ENCODE measurements at places on chromosomes 1 and 21.
A peak's percentile ranks its signal among the peaks of the same experiment; 100 is the strongest.

DNA sequence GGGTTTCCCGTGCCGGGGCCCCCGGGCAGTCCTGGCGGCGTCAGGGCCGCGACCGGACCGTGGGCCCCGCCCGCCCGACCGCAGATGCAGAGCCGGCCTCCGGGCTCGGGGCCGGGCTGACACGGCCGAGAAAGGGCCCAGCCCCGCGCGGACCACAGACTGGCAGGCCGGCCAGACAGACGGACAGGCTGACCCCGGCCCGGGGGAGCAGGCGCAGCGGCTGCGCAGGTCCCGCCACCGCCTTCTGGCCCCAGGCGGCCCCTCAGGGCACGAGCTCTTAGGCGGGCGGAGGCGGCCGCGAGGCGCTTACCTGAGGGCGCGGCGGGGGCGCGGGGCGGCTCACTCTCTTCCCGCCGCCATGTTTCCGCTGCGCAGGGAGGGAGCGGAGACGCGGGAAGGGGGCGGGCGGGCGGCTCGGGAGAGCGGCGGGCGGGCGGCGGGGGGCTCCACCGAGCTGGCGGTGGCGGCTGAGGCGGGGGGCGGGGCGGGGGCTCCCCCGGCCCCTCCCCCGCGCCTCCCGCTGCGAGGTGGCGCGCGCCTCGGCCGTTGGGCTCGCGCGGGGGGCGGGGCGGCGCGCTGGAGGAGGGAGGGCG lies at the start of gene SCMH1:
Gene SCMH1 (minus strand): TSS at position 558 of the 593 bp plus-strand sequence. CDS start 56,173 bp downstream, outside the sequence.
- DNase-seq, result peak; percentile 20

GRCh38 chr1:33143698-33144097 lies 38.1 kb downstream of the TRIM62 start:
- no peak for DNase-seq

DNA sequence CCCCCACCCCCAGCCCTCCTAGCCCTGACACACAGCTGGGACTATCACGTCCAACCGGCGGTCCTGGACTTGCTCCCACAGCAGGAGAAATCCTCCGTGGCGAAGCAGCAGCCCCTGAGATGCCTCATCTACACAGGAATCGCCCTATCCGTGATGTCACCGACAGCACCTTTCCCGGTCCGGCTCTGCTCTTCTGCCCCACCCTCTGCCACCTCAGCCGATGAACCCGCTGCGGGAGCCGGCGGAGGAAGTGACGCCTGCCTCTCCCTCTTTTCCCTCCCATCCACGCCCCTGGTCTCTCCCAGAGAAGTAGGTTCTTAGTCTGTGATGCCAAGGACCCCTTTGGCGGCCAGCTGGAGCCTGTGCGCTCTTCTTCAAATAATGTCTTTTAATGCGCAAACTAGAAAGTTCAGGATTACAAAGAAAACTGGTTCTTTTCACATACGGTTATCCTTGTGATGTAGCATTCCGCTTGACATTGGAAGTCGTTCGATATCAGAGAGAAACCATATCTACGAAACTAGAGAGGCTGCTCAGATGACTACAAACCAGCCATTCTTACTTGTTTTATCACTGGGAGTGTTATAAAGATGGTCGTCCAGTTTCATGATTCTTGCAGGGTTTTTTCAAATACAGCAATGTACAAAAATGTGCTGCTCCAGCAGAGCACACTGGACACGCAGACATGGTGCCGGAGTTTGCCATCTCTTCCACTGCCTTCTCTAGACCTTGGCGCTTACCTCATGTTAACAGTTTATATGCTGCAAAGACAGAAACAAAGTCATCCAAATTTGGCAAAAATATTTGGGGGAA lies 120.3 kb downstream of the PPIAL4G start:
- DNase-seq, result no peak

GRCh38 chr1:1440262-1441001 lies 4.9 kb downstream of the VWA1 start:
- no peak for DNase-seq

DNA sequence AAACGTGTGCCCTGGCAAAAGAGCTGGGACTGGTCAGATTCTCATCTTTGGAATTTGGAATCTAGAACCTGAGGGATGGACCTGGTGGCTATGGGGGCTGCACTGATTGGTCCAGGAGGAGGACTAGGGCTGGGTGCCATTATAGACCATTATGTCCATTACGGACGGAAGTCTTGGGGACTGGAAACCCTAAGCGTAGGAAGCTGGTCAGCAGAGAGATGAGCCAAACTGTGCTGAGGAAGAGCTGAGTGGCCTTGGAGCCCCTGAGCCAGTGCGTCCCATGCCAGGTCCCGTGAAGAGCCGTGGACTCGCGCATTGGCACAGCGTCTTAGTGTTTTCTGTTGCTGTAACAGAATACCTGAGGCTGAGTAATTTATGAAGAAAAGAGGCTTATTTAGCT lies 10.0 kb downstream of the MRAP start:
- DNase-seq, result no peak

DNA sequence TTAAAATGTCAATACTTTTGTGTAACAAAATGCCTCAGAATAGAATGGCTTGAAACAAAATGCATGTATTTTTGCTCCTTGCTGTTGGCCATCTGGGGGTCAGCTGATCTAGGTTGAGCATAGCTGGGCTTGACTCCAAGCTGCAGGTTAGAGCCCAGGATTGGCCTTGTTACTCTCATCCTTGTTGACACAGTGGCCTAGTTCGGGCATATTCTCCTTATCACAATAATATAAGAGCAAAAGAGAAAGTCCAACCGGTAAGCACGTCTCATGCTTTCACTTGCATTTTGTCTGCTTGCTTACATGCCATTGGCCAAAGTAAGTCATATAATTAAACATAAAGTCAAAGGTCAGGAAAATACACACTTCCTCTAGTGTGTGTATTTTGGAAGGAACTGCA lies 456.2 kb downstream of the KCNT2 start:
- DNase-seq, result no peak

DNA sequence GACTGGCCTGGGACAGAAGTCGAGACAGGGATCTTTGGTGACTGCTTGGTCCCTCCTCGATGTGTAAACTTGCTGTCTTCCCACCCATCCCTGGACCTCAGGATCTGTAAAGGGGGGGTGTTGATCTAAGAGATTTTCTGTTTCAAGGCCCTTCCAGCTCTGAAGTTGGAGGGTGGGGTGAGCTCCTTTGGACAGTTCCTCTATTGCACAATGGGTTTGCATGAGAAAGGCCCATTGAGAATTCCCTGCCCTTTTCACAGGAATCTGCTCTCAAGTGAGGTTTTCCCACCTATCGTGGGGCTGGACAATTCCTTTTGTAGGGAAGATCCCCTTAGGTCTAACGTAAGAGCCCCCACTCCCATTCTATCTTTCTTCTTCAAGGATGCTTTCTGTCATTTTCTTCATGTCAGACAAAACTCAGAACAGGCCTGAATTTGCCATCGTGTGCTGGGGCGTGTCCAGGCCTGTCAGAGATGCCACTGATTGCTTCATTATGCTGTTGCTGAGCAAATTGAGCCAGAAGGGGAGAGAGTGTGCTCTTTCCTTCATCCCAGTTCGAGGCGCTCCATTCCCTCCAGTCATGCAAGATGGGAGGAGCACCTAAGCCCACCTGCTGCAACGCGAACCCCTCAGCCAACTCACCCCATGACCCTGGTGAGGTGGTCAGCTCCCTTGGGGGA lies 149.9 kb upstream of the IGSF21 start:
- DNase-seq, result no peak

GRCh38 chr21:34807881-34808568 lies 139.2 kb downstream of the CLIC6 start:
- no peak for DNase-seq

GRCh38 chr1:1111516-1112236 lies 4.2 kb downstream of the C1orf159 start:
- no peak for DNase-seq

- DNase-seq, result no peak
Observed at GRCh38 chr21:32463367-32463766, 50.9 kb downstream of the EVA1C start.

DNA sequence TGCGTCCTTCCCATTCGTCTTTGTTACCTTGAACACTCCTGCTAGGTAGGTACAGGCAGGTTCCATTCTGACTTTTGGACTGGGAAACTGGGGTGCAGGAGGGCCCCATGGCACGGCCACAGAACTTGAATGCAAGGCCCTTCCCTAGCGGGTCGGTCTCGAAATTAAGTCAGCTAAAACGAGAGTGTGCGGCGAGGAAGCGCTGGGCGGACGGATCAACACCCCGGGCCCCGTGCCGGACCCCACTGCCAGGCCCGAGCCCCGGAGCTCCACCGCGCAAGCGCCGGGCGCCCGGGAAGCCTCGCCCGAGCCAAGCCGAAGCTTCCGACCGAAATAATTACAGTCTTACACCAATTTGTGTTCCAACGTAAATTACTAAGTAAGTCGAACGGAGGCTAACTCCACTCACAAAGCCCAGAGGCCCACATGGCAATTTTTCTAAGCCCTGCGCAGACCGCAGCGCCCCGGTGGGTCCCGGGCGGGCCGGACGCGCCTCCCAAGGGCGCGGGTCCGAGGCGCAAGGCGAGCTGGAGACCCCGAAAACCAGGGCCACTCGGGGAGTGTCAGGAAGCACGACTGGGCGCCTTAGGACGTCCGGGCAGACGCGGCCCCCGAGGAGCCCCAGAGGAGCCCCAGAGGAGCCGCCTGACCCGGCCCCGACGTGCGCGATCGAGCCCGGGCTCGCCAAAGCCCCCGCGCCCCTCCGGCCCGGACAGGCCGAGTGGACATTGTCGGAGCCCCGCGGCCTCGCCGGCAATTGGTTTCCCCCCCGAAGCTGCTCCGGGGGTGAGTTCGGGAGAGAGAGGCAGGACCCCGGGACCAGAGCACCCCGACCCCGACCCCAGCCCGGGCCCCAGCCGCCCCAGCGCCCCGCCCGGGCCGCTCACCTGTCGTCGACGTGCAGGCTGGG lies 624 bp downstream of the RIPK4 start:
- no peak for DNase-seq

- DNase-seq, result no peak
Observed at GRCh38 chr1:205751036-205751651, 1.2 kb upstream of the NUCKS1 start.

DNA sequence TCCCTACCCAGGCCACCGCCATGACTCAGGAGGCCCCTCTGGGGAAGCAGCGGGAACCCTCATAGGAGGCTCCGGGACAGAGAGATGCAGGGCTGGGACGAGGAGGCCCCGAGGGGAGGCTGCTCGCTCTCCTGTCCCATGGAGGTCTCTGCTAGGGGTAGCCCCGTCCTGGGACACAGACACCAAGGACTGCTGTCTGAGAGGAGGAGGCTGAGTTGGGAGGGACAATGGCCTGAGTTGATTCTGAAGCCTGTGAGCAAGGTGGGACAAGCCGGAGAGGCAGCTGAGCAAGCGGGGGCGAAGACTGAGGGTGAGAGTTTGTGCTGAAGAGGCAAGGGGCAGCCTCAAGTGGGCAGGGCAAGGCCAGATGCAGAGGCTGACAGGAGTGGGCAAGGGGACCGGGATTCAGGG lies 17.4 kb downstream of the SLC27A3 start:
- no peak for DNase-seq

GRCh38 chr1:12014141-12014991 lies 4.9 kb upstream of the MIIP start:
- no peak for DNase-seq

DNA sequence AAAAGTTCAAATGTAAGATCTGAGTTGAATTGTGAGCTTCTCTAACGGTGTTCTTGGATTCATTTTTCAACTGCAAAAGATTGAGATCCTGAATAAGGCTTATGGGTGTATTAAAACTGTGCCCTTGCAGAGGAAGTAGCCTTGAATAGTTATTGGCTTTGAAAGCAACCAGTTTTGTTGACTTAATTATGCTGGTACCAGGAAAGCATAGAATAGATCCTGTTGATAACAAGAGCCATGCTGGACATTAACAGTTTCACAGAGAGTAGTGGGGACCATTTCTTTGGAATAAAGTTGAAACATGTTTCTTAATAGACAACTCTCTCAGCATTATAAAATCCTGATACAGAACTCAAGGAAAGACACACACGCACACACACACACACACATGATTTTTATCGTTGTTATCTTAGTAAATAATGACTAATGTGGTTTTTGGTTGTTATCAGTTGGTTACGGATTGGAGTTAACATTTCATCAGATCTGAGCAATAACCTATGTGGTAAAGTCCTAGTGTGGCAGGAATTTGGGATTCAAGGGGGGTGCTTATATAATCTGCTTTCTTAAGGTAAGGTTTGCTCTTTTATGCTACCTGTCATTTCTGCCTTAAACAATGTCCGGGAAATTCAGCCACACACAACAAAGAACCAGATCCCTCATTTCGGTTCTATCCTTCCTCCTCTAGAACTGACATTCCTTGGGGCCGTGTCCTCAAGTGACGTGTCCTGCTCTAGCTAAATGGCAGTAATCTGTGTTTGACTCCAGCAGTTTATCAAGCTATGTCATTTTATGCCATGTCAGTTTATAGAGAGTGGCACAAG lies 330.9 kb downstream of the CHRM3 start:
- no peak for DNase-seq

GRCh38 chr1:53206735-53207379 lies 10.2 kb downstream of the CPT2 start:
- DNase-seq, result no peak

- no peak for DNase-seq
Observed at GRCh38 chr21:43667191-43667904, 8.0 kb downstream of the RRP1B start.

DNA sequence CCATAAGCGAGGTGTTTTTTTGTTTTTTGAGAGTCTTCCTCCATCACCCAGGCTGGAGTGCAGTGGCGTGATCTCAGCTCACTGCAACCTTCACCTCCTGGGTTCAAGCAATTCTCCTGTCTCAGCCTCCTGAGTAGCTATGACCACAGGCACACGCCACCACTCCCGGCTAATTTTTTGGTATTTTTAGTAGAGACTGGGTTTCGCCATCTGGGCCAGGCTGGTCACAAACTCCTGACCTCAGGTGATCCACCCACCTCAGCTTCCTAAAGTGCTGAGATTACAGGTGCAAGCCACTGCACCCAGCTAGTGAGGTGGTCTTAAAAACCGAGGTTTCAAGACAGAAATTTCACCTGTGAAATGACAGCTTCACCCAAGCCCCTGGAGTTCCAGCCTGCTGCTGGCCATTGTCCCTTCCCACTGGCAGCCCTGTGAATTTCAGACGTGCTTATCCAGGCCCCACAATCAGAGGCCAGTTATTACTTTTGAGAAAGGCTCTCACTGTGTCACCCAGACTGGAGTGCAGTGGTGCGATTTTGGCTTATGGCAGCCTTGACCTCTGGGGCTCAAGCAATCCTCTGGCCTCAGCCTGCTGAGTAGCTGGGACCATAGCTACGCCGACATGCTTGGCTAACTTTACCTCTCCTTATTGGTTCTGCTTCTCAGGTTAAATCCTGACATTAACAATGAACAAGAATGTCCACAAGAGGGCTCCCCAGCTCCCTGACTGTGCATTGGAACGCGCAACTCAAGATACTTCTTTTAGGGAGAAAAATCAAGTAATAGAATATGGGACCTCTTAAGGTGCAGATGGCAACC lies 19.4 kb downstream of the ENO1 start:
- DNase-seq, result no peak
